ENCODE measurements at places on chromosomes 2 and 18.

DNA sequence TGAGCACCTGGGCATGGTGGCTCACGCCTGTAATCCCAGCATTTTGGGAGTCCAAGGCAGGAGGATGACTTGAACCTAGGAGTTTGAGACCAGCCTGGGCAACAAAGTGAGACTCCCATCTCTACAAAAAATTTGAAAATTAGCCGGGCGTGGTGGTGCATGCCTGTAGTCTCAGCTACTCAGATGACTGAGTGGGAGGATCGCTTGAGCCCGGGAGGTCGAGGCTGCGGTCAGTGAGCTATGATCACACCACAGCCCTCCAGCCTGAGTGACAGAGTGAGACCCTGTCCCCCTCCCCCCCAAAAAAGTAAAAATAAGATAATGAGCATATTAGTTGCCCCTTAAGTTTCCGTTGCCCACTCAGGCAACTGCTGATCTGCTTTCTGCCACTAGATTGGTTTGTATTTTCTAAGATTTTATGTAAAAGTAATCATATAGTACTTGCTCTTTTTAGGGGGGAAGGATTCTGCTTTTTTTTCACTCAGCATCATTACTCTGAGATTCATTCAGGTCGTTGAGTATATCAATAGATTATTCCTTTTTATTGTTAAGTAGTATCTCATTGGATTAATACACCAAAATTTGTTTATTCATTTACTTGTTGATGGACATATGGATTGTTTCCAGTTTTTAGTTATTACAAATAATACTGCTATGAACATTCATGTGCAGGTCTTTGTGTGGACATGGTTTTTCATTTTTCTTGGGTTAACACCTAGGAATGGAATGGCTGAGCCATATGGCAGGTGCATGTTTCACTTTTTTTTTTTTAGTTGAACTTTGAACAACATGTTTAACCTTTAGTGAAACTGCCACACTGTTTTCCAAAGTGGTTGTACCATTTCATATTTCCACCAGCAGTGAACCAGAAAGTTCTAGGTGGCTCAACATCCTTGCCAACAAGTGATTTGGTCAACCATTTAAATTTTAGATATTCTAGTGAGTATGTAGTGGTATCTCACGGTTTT lies 75.0 kb upstream of the SPRED2 start:
- no peak for DNase-seq

GRCh38 chr2:239826786-239827522 lies 198.2 kb downstream of the NDUFA10 start:
- DNase-seq = no peak

DNA sequence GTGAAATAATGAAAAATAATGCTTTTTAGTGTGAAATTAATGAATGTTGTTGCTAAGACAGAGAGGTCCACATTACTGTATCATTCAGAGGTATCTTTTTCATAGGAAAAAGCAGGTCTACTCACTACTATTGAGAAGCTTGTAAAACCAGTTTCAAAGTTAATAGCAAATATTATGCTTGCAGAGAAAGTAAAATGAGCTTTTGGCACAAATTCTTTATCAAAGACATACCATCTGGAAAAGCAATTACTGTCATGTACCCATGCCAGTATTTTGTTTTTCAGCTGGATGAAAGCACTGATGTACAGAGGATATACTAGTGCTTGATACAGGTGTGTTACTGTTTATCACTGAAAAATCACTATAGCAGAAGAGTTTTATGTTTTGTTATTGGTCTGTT lies 77.5 kb downstream of the NCOA1 start:
- DNase-seq = no peak

GRCh38 chr18:28009589-28009988 lies 167.3 kb downstream of the CDH2 start:
- DNase-seq = no peak

DNA sequence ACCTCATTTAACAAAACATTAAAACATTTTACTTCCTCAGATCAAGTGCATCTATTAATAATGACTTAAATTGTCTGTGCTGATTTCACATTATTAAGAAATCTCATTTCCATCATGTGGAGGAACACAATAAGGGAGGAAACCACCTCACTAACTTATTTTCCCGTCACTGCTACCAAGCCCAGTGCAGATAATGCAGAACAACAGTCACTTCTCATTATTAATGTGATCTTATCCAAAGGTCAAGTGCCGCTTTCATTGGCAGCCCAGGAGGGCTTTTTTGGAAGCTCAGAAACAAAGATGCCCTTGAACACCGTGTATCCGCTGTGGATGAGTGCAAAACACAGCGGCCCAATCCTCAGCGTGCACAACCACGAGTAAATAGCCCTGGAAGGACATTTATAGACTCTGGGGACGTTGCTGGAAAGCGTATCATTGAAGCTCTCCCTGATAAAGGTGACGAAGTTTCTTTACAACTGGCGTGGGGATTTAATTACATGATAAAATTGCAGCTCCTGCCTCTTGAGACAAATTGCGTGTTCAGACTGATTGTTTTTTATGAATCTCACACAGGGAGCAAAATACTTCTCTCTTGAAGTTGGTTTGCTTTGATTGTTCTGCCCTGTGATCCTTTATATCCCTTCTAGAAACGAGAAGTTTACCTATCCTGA lies 13.2 kb downstream of the ASB18 start:
- no peak for DNase-seq

- DNase-seq = no peak
Observed at GRCh38 chr2:45637440-45637839, 14.0 kb upstream of the PRKCE start.

- DNase-seq = no peak
Observed at GRCh38 chr2:99803846-99804245, 314.0 kb upstream of the REV1 start.

DNA sequence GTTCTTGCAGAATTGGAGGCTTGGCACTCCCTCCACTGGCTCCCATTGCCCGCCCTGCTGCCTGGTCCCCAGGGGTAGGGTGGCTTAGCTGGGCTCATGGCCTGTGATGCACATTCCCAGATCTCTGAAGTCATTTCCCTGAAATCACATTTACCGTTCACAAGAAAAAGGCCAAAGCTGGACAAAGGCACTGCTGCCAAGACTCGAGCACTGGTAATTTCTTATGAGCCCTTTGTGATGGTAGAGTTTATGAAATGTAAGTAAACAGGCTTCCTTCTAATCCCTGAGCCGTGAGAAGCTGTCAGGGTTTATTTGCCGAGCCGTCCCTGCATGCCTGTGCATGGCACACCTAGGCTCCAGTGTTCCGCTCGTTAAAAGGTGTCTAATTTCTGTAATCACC lies 247.2 kb upstream of the EPAS1 start:
- no peak for DNase-seq

DNA sequence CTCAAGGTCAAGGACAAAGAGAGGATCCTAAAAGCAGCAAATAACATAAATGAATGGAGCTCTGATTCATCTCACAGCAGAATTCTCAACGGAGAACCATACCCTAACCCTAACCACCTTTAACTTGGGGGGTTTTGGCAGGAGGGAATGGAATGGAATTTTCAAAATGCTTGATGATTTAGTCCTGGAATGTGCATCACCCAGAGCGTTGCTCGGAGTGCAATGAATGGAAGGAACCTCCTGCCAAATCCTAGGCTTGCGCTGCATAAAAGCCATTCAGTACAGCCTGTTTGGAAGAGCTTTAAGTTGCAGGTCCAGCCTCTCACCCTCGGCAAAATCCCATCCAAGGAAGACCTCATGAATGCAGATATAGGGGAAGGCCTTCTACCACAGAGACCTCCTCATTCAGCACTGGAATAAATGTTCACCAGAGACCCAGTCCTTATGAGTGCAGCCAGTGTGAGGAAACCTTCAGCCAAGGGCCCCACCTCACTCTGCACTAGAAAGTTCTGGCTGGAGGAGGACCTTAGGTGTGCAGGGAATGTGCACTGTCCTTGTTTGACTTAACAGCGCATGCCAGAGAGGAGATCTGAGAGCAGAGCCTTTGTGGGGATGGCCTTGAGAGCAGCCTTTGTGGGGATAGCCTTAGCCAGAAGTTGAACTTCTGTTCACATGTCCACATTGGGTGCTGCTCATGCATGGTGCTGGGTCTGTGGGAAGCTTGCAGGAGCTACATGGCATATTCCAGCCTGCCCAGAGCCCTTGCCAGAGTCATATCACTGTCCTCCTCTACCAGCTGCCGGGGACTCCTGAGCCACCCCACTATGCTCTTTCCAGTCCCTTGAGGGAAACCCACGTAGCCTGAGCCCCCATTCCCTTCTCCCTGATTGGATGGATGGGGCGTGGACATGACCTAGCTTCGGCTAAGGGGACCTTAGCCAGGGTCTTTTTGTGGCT lies 30.5 kb downstream of the ASB1 start:
- DNase-seq = no peak

DNA sequence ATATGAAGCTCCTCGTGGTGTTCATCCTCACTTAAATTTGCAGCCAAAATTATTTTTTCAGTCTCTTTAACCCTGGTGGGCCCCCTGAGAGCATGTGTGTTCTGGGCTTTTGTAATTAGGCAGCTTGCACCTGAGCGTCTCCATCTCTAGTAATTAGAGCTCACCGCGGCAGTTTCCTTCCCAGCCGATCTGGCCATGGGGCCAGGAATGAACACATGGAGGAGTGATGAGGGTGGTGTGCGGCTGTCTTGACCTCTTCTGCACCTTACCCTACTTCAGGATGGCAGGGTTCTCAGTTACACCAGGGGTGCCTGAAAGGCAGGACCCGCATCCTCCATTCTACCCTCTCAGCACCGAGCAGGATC lies 98.5 kb downstream of the AFF3 start:
- DNase-seq = no peak

- no peak for DNase-seq
Observed at GRCh38 chr2:31108561-31109286, 29.5 kb downstream of the GALNT14 start.

- DNase-seq = no peak
Observed at GRCh38 chr2:48248251-48248933, 281.6 kb upstream of the STON1 start.

- no peak for DNase-seq
Observed at GRCh38 chr2:205644018-205644417, 38.3 kb upstream of the NRP2 start.

GRCh38 chr2:168237741-168238140 lies 9.7 kb downstream of the STK39 start:
- no peak for DNase-seq

- DNase-seq = no peak
Observed at GRCh38 chr18:46915800-46916550, 1.3 kb downstream of the PIAS2 start.

GRCh38 chr2:54903736-54904554 lies 146.3 kb downstream of the RTN4 start:
- DNase-seq = peak; percentile 65

- DNase-seq = no peak
Observed at GRCh38 chr18:73577365-73577764, 570.3 kb downstream of the FBXO15 start.

- DNase-seq = no peak
Observed at GRCh38 chr2:110847651-110848050, 115.3 kb downstream of the ACOXL start.

- no peak for DNase-seq
Observed at GRCh38 chr2:65922030-65922429, 489.6 kb upstream of the SPRED2 start.

DNA sequence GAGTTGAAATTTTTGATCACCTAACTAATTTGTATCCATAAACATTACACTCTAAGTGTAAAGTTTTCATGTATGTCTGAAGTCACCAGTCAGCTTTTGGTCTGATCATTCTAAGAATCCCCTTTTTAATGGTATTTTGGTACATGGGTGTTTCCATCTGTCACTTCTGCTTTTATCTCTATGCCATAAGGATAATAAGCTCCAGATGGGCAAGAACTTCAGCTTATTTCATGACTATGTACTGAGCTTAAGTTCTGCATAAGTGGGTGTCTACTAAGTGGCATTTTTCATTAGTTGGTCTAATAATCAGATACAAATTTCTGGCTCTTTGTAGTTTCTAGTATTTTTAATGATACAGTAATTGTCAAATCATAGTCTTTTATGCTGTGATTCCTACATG lies 20.4 kb downstream of the UBXN4 start:
- no peak for DNase-seq

Data from putamen (tissue), 1 donor.